Stimulated activated CD4-positive, alpha-beta T cell treated with anti-CD3 and anti-CD28 coated beads, Interleukin-12 subunit alpha, Interleukin-12 subunit beta, amount 100 ng/mL, for 24 hours (primary cell): ENCODE measurements at places on chromosomes 7 and 10.

DNA sequence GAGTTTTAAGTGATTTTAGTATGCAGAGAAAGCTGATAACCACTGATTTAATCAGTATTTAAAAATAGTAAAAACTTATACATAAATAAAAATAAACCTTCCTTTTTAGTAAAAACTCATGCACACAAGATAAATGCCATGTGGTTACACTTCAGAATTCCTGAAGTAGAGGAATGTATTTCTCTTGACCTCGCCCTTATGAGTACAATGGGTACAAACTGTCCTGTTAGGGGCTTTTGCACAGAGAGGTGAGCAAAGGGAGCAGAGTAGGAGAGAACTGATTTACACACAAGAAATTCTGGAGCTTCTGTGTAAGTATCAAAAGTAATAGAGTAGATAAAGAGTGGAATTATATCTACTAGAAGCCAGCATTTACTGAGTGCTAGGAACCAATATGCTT is 279.6 kb downstream of the PPP1R3A start:
- DNase-seq: no peak

DNA sequence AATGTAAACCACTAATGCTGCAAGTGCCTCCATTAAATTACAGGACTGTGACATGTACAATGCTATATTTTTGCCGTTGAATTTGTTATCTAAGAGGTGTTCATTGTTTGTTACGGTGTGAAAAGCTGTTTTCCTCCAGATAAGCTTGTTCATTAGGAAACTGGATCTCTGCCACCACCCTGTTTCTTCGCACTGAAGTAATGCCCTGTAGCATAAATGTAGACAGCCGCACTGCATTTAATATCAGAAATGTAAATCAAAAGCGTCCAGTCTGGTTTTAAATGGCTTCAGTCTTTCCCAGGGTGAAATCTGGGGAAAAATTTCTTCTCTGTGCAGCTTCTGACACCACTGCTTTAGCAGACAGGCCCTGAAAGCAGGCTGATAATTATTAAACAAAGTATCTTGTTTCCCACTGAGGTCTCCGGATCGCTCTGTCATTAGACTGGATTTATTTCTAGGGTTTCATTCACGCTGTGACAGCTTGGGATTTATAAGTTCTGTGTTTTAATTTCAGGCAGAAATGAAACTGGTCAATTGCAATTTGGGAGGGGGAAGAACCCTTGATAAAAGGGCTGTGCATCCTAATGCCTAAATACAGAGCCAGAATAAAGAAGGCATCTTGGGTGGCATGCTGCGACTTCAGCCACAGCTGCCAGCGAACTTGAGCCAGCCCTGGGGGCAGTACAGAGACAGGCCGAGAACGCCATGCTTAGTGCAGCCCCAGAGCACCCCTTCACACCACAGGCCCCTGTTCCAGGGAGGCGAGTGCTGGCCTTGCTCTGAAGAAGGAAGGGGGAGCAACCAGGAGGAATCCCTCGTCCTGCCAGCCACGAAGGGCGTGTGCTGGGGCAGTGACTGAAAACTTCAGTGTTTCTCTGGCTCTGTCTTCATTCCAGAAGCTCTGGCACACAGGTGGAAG is 547.7 kb upstream of the GALNT17 start:
- DNase-seq: no peak

- DNase-seq: no peak
These were observed 81.9 kb downstream of the KCNMA1 start for GRCh38 chr10:77555591-77556212.

- DNase-seq: no peak
These were observed 12.6 kb upstream of the PRDX3 start for GRCh38 chr10:119190954-119191785.

DNA sequence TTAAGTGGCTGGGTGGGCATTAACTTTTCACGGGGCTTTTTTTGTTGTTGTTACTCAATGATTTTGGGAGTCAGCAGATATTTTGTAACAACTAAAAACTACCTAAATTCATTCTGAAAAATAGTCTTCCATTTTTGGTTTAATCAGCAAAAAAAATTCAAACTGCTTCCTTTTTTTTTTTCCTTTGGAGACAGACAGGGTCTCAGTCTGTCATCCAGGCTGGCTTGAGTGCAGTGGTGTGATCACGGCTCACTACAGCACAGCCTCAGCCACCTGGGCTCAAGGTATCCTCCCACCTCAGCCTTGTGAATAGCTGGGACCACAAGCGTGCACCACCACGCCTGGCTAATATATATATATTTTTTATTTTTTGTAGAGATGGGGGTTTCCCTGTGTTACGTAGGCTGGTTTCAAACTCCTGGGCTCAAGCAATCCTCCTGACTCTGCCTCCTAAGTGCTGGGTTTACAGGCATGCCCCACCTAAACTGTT is 36.5 kb downstream of the SKIDA1 start:
- DNase-seq: no peak

- DNase-seq: no peak
These were observed 33.5 kb downstream of the CAMK2B start for GRCh38 chr7:44291733-44292419.

DNA sequence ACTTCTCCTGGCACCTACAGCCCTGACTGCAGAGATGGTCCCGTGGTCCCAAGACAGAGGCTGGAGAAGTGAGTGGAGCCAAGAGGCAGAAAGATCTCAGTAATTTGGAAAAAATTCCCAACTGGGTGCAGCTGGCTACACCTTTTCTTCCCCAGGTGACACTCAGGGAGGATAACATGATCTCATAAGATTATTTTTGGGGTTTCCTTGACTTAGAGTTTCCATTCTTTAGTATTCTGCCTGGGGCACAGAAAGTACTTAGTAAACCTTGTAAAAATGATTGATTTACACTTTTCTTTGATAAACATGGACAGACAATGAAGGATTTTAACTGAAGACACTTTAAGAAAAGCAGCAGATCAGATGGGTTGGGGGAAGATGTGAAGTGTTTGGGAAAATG is 38.6 kb downstream of the HECW1 start:
- no peak for DNase-seq

DNA sequence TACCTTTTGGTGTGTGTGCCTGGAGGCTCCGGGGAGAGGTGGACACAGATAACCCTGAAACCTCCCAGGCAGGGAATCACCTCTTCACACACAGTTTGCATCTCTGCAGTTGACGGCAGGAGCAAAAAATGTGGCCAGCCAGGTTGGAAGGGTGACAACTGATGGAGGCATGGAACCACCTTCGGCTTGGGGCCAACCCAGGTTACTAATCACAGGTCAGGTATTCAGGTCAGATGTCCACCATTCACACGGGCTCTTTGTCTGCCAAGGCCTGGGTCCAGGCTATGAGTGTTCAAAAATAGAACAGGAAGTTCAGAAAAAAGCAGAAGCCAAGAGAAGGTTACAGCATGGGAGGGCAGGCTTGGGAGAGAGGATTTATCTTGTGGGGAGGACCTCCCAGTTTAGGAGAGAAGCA is 137.2 kb upstream of the EFCAB10 start:
- no peak for DNase-seq

- no peak for DNase-seq
These were observed 27.3 kb downstream of the MTURN start for GRCh38 chr7:30162133-30162532.

DNA sequence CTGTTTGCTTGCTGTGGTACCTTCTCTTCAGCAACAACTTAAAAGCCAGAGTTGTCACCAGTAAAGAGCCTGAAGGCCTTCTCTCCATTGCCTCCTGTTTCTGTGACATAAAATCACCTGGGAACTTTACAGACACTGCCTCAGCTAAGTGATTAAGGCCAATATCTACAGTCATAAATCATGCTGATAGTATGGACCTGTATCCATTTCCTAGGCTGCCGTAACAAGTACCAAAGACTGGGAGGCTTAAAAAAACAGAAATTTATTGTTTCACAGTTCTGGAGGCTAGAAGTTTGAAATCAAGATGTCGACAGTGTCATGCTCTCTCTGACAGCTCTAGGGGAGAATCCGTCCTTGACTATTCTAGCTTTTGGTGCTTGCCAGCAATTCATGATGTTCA is 108.4 kb upstream of the UNC5B start:
- no peak for DNase-seq

DNA sequence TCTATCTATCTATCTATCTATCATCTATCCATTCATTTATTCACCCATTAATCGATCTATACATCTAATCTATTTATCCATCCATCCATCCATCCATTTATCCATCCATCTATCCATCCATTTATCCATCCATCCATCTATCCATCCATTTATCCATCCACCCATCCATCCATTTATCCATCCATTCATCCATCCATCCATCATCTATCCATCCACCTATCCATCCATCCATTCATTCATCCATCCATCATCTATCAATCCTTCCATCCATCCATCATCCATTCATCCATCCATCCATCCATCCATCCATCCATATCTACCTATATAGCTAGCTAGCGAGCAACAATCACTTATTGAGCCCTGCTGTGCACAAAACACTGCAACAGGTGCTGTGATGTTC is 953.1 kb upstream of the ZNF722 start:
- DNase-seq: no peak

GRCh38 chr7:119571666-119572065 is 701.3 kb upstream of the KCND2 start:
- no peak for DNase-seq

DNA sequence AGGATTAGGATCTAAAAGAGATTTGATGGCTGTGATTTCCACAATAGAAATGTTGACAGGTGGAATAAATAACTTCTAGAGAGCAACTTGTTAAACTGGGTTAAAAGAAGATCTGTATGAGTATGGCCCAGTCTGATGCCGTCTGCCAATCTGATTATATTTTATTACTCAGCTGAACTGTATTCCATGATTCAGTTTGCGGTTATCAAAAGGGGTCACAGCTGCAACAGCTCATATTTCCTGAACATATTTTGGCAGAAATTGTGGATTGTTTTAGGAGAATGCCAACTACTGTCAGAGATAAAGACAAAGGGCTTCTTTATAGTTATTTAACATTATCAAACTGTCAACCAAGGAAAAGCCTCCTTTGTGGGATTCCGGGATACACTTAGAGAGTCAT is 244.8 kb upstream of the MINDY3 start:
- no peak for DNase-seq

- no peak for DNase-seq
These were observed 7.2 kb downstream of the ZKSCAN1 start for GRCh38 chr7:100022621-100023020.

GRCh38 chr10:101858723-101859500 is 15.3 kb upstream of the KCNIP2 start:
- no peak for DNase-seq

DNA sequence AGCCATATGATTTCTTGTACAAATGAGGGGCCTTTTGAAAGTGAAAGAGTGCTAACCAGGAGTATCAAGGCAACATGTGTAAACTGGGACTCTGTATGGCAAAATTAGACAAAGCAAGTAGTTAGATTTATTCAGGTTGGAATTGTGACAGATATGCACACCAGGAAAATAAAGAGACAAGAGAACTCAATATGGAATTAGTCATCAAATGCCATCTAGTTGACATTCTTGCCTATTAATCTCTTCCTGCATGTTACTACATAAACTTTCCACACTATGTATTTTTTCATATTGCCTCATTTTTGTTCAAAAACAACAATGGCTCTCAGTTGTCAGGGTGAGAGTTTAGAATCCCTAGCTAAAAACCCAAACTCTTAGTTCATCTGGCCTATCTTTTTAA is 799.0 kb downstream of the NRG3 start:
- no peak for DNase-seq

- DNase-seq: no peak
These were observed 185.8 kb downstream of the SNX10 start for GRCh38 chr7:26477381-26477990.

GRCh38 chr7:77561352-77561751 is 24.3 kb downstream of the PTPN12 start:
- DNase-seq: no peak

DNA sequence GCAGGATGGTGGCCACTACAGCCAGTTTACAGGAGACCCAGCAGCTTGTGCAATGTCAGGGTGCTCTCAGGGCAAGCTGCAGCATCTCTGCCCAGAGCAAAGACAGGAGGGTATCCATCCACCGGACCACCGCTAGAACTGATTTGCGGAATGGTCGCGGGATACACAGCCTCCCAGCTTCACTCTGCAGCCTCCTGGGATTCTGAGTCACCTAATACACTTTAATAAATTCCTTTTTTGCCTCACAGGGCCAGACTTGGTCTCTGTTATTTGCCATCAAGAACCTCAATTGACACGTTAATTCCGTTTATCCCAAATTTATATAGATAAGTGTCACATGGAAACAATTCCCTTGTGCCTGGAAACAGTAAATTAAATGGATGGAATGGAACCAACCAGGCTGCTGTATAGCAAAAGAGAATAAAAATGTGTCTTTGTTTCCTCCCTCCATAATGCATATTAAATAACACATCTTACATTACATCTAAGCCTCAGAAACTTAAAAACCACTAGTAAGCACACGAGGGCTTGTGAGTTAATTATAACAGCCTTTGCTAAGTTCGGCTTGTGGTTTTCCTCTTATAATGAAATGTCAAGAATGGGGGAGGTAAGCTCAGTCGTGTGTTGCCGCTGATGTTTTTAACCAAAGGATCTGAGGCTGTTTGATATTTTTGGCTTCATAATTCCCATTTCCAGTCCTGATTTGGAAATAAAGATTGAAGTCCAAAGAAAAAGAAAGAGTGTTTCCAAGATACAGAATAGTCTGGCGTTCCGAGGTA is 52.1 kb downstream of the ADRB1 start:
- no peak for DNase-seq

DNA sequence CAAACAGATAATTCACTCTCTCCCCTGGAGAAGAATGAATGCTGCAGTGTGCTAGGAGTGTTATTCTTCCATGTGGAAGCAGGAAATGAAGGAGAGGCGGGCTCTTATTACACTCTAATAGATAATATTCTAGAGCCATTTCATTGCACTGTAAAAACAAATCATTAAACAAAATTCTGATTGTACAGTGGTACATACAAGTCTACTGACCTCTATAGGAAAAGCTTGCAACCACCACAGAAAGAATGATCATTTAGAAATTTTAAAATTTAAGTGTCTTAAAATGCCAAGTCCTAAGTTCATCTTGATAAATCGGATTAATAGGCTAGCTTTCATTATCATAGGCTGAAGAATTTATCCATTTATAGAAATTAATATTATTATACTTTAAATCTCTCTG is 960.3 kb upstream of the LRRN3 start:
- DNase-seq: no peak

GRCh38 chr7:130272381-130273080 is 5.9 kb downstream of the CPA2 start:
- DNase-seq: no peak

- no peak for DNase-seq
These were observed 35.6 kb upstream of the CNPY1 start for GRCh38 chr7:155581954-155582353.

GRCh38 chr7:134639061-134639460 is 7.6 kb upstream of the BPGM start:
- no peak for DNase-seq

GRCh38 chr7:157676001-157676400 is 339.2 kb downstream of the DNAJB6 start:
- no peak for DNase-seq

GRCh38 chr10:3828404-3829155 is 43.6 kb upstream of the KLF6 start:
- DNase-seq: no peak

- no peak for DNase-seq
These were observed 382 bp upstream of the MBLAC1 start for GRCh38 chr7:100126239-100126930.
